ENCODE measurements at places on chromosomes 2 and 18. TPM values are rescaled to one million over a fixed set of nuclear protein-coding genes. Genes with fewer than 3 reads are reported as not detected.

- DNase-seq, result no peak
These were observed 33.3 kb downstream of the IL1R2 start for GRCh38 chr2:102025016-102025501.

DNA sequence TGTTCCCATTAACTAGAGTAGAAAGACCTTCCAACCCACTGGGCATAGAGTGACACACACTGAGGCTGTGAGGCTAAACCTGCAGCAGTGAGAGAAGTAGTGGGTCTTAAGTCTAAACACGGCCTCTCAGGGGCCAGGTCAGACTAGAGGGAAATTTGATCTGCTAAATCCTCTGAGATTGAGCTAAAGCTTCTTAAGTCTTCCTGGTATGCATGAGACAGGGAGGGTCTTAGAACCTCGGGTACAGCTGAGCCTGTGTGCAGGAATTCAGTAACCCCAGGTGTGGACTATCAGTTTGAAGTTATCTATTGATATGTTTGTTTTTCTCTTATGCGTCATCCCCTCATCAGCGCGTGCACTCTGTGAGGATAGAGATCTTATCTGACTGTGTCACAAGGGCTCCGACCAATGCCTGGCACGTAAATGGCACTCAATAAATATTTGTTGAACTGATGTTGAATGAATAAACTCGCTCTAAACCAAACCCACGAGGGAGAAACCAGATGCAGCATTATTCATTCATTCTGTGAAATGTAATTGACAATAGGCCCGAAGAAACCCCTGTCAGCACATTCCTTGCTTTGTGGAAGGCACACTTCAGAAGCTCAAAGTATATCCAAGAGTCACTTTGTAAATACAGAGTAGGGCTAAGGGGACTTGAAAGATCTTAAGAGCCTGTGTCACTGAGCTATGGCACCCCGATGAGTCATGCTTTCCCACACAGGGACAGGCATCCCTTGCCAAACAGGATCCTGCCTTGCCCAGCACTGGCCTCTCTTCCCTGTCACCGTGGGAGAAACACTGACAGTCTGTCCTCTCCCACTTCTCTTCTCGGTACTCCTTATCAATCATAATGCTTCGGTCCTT, 21.7 kb upstream of the RAB10 start:
- no peak for DNase-seq

DNA sequence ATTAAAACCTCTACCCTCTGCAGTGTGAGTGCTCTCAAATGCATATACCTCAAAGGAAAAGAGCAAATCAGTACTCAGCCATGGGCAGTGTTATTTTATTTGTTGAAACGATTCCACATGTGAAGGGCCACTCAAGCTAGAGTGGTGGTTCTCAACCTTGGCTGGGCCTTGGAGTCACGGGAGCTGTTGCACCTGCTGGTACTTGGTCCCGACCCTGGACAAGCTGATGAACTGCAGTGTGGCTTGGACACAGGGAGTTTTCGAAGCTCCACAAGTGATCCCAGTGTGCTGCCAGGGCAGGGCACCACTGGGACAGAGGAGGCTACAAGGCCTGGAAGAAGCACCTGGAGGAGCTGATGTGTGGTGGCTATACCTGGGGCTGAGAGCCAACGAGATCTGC, 19.7 kb downstream of the GNLY start:
- DNase-seq, result no peak

DNA sequence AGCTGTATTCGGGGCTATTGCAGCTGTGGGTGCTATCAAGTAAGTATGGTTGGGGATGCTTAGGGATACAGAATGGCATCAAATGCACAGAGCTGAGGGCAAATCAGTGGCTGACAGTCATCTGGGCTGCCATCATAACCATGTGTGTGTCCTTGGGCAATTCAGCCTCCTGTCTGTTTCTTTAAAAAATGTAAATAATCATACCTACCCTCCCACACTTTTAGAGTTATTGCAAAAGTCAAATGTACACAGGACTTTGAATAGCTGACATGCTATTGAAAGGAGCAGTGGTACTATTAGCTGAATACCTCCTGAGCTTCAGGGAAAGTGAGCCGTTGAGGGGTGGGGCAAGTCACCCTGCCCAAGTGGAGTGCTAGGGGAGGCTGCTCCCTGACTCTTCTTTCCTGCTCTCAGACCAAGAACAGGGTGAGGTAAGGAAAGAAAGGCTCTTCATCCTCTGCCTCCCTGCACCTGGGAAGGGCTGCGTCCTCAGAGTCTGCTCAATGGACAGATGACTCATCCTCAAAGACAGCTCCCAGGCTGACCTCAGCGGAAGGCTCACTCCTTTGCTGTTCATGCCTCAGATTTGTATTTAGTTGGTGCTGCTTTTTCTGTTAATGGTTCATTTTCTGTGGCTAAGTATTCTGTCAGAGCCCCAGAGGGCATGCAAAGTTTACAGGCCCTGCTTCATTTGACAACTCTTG, 54.9 kb upstream of the BZW1 start:
- no peak for DNase-seq

DNA sequence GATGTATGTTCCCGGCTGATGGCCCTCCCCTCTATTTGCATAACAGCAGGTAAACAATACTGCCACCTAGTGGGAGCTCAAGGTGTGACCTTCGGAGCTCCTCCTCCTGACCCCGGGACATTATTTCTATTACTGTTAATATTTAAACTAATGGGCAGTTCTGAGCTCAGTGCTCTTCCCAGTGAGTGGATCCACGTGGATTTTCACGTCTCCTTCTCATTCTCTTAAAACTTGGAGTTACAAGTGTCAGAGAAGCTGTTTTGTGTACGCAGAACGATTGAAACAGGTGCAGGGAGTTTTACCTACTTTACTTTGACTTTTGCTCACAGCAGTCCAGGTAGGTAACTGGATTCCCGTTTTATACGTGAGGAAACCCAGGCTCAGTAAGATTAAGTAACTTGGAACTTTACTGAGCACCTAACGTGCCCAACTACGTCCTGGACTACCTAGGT, 127.3 kb downstream of the PRKCE start:
- DNase-seq, result no peak

GRCh38 chr2:177554365-177554764, 161.8 kb downstream of the AGPS start:
- no peak for DNase-seq

DNA sequence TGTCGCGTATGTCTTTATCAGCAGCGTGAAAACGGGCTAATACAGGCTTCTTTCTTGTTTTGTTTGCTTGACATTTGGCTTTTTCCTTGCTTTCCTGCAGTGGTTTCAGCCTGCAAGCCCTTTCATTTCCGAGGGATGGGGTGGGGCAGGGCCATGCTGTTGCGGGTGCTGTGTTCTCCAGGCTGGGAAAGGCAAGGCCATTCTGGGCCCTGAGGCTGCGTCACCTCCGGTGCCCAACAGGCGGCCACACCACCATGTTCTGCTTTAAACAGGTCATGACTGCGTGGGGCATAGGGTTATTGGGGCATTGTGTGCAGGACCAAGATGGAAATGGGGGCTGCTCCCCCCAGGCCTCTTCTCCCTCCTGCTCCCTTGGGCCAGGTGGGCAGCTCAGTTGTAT, 38.6 kb upstream of the PLB1 start:
- DNase-seq, result no peak

- no peak for DNase-seq
These were observed 20.7 kb downstream of the RAMP1 start for GRCh38 chr2:237879991-237880560.

- DNase-seq, result no peak
These were observed 149.0 kb downstream of the IKZF2 start for GRCh38 chr2:213002383-213002782.

- DNase-seq, result no peak
These were observed 81.8 kb upstream of the ADAM23 start for GRCh38 chr2:206361407-206362045.

GRCh38 chr18:75045272-75045671, 163.7 kb downstream of the PTGR3 start:
- DNase-seq, result no peak

DNA sequence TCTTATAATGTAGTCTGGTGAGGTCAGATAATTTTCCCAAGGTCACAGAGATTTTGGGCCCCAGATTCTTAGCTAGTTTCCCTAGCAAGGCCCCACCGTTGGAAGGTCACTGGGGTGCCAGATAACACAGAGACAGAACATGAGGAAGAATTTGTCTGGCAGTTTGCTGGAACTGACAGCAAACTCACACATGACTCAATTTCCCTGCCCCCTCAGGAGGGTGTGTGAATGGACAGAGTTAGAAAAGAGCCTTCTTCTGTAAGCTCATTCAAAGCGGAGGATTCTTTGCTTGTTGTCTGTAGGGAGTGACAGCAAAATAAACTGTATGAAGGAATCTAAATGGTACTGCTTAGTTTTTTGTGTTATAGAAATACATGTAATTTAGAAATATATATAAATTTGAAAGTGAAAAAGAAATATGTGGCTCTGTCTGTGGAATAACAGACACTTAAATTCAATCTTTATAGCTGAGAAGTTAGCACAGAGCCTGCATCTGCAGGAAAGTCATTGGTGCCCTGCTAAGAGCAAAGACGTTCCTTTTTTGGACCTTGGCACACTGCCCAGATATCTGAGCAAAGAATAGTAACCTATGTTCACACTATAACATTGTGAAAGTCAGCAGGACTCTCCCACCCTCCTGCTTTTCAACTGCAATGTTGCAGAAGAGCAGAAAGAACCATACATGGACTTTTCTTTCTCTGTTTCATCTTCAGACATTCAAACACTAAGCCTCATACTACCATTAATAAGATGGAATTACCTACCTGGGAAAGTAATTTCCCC, 2.1 kb downstream of the MDH1 start:
- no peak for DNase-seq

DNA sequence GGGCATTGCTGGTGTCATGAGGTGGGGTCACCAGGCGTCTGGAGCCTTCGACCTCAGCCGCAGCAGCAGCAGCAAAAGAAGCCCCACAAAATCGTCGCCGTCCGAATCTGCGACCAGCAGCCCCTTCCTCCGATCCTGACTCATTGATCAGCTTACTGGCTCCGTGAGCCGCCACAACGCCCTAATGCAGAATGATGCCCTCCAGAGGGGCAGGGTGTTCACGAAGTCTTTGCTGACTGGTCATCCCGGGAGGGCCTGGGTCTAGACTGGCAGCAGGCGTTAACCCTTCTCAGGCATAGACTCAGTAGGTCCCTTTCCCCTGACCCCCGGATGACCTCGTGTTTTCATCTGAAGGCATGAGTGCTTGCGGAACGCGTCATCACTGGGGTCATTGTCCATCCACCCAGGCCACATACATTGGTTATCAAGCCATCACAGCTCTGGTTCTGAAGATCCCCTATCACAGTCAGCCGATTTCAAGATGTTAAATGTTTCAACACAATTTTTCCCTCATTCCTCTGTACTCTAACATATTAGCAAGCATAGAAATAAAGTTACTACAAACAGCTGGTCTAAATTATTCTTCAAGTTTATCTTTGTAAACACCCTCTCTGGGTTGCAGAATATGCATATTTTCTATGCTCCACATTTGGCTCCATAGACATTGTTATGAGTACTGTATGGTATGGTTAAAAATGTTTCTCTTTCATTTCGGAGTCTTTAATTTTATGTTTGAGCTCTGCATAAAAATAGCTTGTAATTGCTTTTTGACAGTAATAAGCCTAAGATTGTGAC, 83.3 kb upstream of the SALL3 start:
- DNase-seq, result no peak

DNA sequence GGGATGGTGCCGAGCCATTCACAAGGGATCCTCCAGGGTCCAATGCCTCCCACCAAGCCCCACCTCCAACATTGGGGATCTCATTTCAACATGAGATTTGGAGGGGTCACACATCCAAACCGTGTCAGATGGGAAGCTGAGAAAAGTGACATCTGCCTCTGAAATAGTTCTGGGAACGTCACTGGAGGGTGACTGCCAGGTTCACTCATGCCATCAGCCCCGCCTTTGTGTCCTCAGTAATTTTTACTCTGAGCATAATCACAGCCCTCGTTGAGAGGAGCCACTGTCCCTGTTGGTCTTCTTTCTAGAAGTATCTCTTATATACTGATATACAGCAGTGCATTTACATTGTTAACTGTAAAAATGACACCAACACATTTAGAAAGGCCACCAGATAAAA, 67.4 kb downstream of the KLHL29 start:
- no peak for DNase-seq

DNA sequence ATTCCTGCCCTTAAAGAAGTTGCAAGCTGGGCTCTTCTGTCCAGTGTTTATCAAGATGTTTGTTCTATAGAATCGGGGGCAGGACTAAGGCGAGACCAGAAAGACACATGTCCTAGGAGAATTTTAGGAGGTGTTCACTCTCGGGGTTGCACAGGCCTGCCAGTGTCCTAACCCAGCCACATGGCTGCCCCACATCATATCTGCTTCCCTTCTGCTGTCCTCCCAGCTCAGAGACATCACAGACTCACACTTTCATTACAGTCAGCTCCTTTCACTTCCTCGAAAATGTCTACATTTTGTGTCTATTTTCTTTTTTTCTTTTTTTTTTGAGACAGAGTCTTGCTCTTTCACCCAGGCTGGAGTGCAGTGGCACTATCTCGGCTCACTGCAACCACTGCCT, 10.7 kb upstream of the MRO start:
- no peak for DNase-seq

DNA sequence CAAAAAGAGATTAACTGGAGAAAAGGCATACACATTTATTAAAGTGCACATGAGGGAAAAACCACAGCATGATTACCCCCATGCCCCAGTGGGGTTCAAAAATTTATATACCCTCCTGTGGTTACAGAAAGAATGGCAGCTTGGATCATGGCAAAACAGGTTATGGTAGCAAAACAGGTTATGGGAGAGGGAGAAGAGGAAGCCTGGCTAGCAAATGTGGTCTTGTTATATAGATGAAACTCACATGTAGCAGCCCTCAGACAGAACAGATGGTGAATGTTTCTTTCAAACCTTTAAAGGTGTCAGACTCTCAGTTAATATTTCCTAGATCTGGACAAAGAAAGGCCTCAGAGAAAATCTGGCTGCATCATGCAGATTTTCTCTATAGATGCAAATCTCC, 178.2 kb upstream of the ZC3H15 start:
- no peak for DNase-seq

GRCh38 chr2:215664847-215665525, 229.1 kb upstream of the FN1 start:
- no peak for DNase-seq

The HOXD3 gene
- 0.30 TPM for total RNA-seq

The ALPI gene
- not detected for total RNA-seq

The ATOH8 gene
- total RNA-seq, result 29.1 TPM

The SMCHD1 gene
- 25.2 TPM for total RNA-seq

The B3GNT7 gene
- 9.1 TPM for total RNA-seq

The CPO gene
- 0.73 TPM for total RNA-seq

The DYNAP gene
- not detected for total RNA-seq

The LHCGR gene
- 0.11 TPM for total RNA-seq

All from Right ventricle myocardium inferior (tissue), 1 donor.